ENCODE measurements at places on chromosomes 5 and 9.

GRCh38 chr9:113886466-113886865 lies 10.4 kb downstream of the ZNF618 start:
- DNase-seq: no peak

DNA sequence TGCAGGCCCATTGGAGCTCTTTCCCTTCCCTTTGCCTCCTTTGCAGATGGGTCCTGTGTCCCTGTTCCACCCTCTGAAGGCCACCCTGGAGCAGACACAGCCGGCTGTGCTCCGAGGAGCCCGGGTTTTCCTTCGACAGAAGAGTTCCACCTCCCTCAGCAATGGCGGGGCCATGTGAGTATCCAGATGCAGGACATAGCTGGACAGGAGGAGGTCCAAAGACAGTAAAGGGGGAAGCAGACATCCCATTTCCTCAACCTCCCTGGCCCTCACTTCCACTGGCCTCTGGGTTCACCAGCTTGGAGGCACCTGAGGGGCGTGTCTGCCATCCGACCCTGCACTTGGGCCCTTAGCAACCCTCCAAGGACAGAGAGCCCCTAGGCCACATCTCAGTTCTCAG lies 237.9 kb downstream of the CACNA1B start:
- DNase-seq: no peak

DNA sequence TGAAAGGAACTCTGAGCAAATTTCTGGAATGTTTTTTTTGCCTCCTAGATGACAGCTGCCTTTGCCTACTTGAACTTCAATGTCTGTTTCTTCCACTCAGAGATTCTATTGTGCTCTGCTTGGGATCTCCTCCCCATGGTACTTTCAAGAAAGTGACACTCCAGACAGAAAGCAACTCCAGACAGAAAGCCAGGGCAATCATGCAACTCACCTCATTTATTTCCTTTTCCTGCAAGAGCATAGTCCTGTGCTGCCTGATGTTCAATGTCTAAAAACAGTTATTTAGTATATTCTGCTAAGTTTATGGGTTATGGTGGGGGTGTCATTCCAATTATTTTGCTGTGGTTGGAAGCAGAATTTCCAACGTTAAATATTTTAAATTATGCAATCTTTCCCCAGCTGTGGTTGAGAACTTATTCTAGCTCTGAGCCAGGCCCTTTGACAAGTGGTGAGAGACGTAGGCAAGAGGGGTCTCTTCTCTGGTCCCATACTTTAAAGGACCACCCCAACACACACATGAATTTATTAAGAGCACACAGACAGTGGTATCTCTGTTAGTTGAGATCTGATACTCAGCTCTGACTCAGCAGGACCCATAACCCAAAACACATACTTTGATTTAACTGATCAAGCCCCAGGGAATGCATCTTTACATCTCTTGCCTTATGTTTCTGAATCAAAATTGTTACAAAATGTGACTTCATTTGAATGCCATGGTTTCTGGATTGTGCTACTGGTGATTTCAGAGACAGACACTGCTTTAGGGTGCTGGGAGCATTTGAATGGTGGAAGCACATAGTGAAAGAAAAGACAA lies 39.5 kb upstream of the MAMDC2 start:
- DNase-seq: no peak

DNA sequence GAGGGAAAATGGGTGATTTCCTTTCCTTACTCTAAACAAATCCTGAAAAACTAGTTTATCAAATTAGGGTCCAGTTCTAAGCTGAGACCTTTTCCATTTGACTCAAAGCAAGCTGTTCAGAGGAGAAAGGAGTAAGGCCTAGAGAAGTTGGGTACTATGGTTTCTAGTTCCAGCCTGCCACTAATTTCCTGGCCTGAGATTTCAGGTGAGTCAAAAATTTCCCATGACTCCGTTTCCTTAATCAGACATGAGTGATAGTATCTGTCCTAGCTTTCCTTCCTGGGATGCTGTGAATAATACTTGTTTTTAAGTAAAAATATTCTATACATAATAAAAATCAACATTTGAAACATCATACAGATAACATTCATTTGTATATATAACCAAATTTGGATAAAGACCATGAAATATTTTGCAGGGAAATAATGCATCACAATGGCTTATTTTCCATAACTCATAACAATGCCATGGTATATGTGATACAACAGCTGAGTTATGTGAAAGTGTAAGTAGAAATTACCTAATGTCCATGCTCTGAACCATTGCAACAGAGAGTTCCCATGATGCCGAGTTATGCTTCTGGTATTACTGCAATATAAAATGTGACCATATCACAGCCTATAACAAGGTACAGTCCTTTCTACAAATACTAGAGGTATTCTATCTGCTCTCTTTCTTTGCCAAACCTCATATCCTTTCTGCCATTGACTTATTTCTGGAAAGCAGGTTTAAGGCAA lies 142.7 kb downstream of the MLLT3 start:
- no peak for DNase-seq
